Vagina (tissue), 2 donors: ENCODE measurements at places on chromosomes 7 and 10.

DNA sequence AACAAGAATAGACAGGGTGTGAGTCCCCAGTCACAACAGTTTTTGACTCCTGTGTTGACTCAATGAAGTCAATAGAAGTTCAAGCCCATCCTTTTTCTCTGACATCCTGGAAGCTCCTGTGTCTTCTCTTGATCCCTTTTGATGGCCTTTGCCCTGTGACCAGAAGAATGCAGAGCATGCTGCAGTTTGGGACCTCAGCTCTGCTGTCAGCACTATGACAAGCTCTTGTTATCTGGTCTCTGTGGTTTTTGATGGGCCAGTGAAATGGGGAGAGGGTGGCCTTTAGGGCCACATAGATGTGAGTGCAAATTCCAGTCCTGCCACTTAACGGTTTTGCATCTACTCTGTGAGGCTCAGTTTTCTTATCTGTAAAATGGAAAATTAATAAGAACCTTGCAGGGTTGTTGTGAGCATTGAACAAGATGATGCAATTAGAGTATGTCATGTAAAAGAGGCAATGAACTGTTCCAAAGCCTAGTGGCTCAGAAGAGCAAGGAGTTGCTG is 102.4 kb upstream of the IKZF1 start:
- DNase-seq = peak; percentile 19

DNA sequence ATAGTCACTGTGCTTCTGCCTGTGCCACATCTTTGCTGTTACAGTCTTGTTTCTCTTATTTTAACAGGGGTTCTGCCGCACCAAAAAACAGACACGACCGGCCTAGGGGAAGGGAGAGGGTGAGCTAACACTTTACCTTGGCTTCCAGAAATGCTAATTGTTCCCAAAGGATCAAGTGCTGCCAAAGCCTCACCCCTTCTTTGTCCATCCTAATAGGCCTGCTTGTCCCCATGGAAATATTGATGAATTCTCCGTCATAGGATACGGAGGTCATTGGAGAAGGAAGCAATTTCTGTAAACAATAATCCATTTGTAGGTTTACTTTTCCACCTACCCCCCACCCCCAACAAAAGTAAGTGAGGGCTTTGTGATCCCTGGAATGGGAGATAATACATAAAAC is 567.3 kb downstream of the KCNMA1 start:
- no peak for DNase-seq

- DNase-seq = no peak
These were observed 66.4 kb upstream of the GDF10 start for GRCh38 chr10:47233631-47234030.

GRCh38 chr7:142614116-142614515 is 135.2 kb upstream of the PRSS1 start:
- DNase-seq = no peak

DNA sequence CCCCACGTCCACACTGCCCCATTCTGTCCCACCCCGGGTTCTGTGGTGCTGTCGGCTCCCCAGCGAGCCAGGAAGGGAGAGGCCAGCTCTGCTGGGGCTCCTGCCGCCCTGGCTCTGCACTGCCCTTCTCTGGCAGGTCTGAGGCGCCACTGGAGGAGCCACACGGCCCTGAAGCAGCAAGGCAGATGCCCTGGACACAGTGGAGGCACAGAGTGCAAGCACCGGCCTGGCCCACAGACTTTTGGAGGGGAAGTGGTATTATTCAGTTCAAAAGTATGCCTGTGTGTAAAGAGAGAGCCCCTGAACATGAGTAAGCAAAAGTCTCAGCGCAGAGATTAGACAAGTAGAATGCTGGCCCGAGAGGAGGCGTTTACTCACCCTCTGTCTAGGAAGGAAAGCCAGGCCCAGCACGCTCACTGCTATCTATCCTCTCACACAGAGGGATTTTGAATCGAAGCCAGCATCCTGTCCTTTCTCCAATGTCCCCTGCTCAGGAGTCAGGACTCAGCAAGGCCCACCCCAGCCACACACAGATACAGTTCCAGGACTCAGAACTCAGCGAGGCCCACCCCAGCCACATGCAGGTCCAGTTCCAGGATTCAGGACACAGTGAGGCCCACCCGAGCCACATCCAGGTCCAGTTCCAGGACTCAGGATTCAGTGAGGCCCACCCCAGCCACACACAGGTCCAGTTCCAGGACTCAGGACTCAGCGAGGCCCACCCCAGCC is 115.0 kb downstream of the EGFR start:
- DNase-seq = peak; percentile 72

- no peak for DNase-seq
These were observed 116.5 kb upstream of the PRPS1L1 start for GRCh38 chr7:18144166-18144565.

- no peak for DNase-seq
These were observed 301.3 kb downstream of the PHTF2 start for GRCh38 chr7:78099715-78100394.

GRCh38 chr7:121796381-121796780 is 76.6 kb upstream of the PTPRZ1 start:
- DNase-seq = no peak
